Activated CD4-positive, alpha-beta T cell treated with anti-CD3 and anti-CD28 coated beads, Interleukin-2, amount 50 U/mL, for 24 hours (primary cell): ENCODE measurements at places on chromosomes 7 and 10.

- DNase-seq = no peak
Observed at GRCh38 chr10:94343151-94343550, 19.6 kb downstream of the NOC3L start.

DNA sequence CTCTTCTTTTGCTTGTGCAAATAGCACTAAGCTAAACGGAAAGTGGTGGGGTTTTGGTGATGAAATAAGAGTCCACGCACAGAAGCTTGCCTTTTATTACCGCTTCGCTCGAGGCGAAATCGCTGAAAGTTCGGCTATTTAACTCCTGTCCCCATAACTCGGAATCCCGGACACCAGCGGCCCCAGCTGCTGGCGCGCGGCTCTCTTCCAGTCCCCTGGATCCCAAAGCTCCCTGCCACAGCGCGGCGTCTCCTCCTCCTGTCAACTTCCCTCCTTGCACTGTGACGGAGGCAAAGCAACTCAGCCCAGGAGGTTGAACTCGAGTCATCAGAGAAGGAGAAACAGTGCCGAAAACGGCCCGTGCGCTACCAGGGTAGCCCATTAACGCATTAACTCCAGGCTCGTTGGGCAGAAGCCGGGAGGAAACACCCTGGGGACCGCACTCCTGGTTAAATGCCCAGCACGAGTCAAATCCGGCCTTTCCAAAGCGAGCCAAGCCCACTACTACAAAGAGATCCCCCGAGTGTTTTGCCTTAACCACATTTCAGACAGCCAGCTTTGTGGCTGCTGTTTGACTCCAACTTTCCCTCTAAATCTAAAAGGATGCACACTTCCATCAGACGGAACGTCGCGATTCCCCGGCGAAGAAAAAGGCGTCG is 1.3 kb downstream of the SEMA3D start:
- DNase-seq = no peak

GRCh38 chr7:26777385-26777784 is 87.0 kb downstream of the SKAP2 start:
- DNase-seq = no peak

DNA sequence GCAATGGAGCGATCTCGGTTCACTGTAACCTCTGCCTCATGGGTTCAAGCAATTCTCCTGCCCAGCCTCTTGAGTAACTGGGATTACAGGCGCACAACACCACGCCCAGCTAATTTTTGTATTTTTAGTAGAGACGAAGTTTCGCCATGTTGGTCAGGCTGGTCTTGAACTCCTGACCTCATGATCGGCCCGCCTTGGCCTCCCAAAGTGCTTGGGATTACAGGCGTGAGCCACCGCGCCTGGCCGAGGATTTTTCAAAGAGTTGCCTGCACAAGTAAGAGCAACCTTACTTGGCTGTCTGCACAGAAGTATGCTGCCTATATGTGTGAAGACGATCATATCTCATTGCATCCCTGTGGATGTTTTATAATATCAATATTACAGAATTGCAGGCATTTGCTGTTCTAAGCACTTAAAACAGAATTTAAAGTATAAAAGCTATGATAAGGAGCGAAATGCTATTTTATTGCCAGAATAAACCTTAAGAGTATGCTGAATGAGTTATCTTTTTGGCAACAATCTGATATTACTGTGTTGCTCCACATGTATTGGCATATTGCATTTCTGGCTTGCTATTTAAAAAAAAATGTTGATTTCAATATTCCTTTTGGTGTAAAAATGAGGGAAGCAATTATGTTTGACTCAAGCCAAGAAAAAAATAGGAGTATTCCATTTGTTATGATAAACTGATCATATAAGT is 379.4 kb upstream of the SEMA3D start:
- DNase-seq = no peak

DNA sequence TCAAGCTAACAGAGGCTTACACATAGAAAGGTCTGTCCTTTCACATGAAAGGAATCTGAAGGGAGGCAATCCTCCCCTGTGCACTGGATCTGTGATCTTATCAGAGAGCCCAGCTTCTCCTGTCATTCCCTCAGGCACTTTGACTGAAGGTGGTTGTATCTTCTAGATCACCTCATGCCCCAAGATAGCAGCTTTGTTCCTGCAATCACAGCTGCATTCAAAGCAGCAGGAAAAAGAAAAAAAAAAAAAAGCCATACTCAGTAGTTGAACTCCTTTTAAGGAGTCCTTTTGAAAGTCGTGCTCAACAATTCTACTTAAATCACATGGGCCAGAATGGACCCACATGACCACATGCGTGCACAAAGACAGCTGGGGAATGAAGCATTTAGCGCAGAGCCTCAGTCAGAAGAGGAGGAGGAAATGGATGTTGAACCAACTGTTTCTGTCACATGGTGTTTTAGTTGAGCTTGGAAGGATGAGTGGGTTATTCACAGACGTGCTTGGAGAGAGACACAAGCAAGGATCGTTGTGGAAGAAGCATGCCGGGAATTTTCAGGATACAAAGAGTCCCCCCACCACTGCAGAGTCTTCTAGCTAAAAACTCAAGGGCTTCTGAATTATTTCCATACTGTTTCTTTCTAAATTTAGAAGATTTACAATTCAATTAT is 13.0 kb upstream of the PFKP start:
- no peak for DNase-seq

DNA sequence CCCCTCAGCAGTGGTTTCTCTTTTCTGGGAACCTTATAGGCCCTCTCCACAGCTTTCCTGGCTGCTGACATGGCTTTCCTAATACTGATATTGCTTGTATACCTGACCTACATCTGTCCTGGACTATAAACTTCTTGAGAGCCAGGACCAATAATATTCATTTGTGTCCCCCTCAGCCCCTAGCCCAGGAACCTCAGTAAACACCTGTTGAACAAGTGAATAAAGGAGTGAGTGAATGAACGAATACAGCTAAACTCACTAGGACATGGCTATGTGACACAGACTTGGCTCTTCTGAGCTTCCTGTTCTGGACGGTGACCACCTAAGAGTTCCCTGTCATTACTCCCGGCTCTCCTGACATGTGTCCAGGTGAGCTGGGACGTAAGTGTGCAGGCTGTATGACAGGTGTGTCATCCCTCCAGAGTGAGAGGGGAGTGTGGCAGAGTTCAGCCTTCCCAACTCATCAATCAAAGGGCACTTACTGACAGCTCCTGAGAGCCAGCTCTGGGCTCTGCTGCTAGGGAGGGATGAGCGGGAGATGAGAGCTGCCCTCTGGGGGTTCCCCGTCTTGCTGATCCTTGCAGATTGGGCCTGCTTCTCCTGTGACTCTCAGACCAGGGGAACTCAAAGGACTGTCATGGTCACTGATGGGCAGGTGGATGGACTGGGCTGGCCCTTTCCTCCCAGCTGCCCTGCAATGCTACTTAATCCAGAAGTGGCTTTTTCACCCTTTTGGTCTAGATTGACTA is 84.5 kb downstream of the HIF1AN start:
- no peak for DNase-seq

DNA sequence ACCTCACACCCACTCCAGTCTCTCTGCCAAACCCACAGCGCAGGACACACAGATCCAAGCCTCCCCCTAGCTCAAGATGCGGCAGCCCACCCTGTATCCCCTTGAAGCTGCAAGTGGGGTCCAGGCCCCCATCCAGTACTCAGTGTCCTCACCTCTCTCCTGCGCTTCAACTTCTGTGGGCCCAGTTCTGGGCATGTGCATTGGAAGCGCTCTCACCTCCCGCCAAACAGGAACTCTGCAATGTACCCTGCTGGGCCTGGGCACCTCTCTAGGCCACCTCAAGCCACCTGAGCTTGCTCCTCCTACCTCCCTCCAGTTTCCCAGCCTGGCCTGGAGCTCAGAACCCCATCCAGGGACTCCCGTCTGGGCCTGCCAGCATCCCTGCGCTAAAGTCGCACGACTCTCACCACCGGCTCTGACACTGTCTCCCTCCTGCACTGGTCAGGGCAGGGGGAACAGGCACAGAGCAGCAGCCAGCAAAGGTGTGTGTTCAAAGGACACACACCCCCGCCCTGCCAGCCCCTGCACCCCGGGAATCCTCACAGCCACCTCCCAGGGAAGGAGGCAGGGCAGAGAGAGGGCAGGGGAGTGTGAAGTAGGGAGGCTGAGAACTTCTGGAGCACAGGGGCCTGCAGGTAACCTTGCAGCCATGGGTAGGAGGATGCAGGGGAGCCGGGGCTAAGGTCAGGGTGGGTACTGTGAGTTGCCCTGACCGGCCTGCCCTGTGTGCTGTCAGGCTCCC is 51.7 kb upstream of the MSMB start:
- no peak for DNase-seq

DNA sequence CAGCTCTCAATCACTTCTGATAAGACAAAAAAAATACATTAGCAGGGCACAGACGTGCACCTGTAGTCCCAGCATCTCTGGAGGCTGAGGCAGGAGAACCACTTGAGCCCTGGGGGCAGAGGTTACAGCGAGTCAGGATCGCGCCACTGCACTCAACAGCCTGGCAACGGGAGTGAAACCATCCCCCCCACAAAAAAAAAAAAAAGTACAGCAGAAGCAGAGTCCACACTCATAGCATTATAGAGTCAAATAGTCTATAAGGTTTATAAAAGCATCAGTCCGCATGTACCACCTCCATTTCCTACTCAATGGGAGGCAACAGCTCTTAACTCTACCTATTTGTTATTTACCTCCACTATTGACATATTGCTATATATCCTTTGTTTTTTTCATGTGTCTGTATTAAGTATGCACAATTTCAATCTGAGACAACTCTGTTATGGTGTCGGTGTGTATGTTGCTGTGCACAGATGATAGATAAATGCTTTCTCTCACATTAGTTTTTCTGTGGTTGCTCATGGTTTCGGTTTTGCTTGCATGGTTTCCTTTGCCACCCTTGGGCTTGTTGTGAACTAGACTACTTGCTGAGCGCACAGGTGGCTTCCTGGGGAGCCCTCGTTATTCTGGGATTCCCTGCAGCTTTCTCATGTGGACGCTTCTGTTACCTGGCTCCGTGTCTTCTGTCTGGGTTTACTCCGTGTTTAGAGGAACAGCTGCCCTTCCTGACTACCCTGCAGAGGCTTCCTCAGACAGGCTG is 40.4 kb downstream of the PROSER2 start:
- DNase-seq = peak; percentile 67

DNA sequence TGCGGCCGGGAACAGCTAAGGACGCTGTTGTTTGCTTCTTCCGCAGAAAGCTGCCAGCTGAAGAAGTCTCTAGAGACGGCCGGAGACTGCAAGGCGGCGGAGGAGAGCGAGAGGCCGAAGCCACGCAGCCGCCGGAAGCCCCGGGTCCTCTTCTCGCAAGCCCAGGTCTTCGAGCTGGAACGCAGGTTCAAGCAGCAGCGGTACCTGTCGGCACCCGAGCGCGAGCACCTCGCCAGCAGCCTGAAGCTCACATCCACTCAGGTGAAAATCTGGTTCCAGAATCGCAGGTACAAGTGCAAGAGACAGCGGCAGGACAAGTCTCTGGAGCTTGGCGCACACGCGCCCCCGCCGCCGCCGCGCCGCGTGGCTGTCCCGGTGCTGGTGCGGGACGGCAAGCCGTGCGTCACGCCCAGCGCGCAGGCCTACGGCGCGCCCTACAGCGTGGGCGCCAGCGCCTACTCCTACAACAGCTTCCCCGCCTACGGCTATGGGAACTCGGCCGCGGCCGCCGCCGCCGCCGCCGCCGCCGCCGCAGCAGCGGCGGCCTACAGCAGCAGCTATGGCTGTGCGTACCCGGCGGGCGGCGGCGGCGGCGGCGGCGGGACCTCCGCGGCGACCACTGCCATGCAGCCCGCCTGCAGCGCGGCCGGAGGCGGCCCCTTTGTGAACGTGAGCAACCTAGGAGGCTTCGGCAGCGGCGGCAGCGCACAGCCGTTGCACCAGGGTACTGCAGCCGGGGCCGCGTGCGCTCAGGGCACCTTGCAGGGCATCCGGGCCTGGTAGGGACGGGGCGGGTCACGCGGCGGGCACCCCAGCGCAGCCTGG is 2.4 kb downstream of the NKX2-3 start:
- DNase-seq = no peak

DNA sequence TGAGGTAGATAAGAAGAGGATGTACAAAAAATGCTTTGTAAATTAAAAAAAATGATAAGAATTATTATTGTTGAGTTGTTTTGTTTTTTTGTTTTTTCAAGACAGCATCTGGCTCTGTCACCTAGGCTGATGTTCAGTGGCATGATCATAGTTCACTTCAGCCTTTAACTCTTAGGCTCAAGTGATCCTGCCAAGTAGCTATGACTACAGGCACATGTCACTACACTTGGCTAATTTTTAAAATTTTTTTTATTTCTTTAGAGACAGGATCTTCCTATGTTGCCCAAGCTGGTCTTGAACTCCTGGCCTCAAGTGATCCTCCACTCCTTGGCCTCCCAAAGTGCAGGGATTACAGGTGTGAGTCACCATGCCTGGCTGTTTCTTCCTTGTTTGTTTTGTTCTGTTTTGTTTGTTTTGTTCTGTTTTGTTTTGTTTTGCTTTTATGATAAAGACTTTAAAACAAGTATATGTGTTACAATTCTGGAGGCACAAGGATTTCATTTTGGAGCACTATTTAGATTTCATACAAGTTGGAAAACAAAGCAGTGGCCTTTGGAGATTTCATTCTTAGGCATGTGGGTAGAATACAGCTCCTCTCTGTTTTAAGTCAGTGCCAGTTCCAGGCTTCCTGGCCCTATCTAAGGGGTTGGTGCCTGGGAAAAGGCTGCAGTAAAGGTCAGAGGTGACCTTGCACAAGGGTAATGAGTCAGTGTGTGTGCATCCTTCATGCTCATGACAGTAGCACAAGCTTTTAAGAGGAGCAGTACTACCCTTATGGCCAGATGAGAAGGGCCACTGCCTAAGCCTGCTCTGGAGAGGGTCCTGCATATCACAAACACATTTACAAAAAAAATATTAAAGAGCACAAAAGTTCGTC is 17.9 kb downstream of the FGFBP3 start:
- DNase-seq = no peak

GRCh38 chr7:4110438-4110837 is 571.7 kb upstream of the FOXK1 start:
- no peak for DNase-seq

- no peak for DNase-seq
Observed at GRCh38 chr10:104109908-104110662, 11.9 kb upstream of the SFR1 start.

- DNase-seq = no peak
Observed at GRCh38 chr10:132078746-132079345, 13.1 kb downstream of the JAKMIP3 start.

DNA sequence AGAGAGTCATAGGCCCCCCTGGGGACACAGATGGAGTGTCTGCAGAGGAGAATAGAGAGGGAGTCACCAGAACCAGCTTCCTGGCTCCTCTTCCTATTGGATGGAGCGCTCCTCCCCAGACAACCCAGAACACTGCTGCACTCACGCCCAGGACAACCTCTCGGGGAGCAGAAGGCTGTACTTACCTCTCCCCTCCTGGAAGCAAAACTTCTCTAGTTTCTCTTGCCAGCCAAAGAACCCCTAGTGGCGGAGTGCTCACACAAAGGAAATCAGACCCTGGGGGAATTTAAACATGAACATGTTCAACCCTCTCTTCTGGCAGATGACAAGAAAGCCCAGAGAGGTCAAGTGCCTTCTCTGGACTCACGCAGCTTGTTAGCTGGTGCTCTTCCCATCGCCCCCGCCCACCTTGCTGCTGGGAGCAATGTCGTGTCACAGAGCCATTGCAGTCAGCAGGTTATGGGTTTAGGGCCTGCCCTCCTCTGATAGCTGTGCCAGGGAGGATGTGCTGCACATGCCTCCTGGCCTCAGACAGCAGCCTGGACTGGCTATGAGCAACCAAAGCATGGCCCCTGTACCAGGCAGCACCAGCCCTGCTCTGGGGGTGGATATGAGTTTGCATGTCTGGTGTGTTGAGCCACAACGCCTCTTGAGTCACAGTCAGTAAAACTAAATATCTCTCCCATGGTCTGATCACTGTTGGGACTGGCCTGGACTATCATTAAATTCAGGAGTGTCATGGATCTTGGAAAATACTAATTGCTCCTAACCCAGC is 84.4 kb downstream of the SLIT1 start:
- DNase-seq = no peak
